OCI-LY7 (cell line): ENCODE measurements at places on chromosomes 5 and 9. TPM values are rescaled to one million over a fixed set of nuclear protein-coding genes. Genes with fewer than 3 reads are reported as not detected.

GRCh38 chr5:9829621-9830020 is 199.5 kb upstream of the TAS2R1 start:
- DNase-seq = no peak

DNA sequence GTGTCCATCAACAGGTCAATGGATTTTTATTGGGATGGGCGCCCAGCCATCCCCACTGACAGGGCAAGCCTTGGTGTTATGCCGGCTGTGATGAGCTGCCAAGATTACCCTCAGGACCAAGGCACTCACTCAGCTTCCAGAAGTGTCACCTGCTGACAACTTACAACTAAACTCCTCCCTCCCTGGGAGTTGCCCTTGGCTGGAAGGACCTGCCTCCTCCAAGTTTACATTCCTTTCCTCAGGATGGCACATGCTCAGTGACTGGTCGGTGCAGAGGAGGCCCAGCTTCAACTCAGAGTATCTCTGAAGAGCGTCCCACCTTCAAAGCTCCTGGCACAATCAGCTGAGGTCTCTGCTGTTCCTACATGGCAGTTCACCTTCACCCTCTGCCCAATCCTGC is 52.5 kb upstream of the ZBTB43 start:
- no peak for DNase-seq

GRCh38 chr5:18745042-18745987 is 1111.1 kb downstream of the TAF11L14 start:
- DNase-seq = peak; percentile 28

PTPRD gene
- not detected in 2 replicates for total RNA-seq
